NCI-H446 treated with DMSO at 0.1 percent for 48 hours (cell line): ENCODE measurements at places on chromosomes 7 and 10.

DNA sequence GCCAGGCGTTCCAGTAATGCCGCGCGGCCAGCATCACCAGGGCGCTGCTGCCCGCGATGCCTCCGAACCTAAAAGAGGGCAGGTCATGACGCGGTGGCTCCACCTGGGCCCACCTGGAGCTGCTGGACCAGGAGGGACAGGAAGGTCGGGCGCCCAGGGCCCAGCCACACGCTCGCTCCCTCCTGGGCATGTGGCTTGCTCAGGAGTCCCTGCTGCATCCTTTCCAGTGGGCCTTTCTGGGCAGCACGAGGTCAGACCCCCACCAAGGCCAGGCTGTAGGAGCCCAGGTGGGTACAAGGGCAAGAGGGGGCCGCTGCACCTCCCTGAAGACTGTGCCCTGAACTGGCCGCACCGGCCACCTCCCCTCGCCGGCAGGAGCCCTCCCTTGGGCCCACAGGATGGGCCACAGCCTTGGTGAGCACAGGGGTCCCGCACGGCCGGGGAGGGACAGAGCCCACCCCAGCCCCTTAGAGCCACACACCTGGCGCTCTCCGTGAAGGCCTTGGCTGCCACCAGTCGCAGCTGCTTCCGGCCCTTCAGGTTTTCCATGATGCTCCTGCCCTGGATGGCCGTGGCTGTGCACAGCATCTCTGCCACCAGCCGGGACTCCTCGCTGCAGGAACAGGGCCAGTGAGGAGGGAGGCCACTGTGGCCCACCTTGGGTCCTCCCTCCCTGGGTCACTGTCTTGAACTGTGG lies 43.2 kb downstream of the CFAP46 start:
- DNase-seq: no peak

- no peak for DNase-seq
These were observed 211.9 kb upstream of the SHH start for GRCh38 chr7:156024201-156024600.

- DNase-seq: no peak
These were observed 14.9 kb downstream of the MAD1L1 start for GRCh38 chr7:2217716-2218443.

GRCh38 chr7:20722941-20723340 lies 63.7 kb downstream of the SP8 start:
- DNase-seq: no peak

DNA sequence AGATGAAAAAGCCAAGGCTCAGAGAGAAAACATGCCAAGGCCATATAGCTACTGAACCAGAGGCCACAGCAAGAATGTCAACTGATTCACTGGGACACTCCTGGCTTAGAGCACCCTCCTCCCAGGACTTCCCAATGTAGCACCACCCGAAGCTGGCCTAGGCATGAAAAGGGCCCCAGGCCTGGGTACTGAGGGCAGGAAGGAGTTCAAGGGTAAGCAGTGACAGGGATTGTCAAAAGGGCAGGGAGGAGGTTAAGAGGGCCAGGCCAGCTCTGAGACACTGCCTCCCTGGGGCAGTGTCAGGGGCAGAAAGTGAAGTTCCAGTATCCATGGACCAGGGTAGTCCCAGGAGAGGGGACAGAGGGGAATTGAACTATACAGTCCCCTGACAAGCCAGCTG lies 57.8 kb downstream of the FRMPD2 start:
- DNase-seq: no peak

DNA sequence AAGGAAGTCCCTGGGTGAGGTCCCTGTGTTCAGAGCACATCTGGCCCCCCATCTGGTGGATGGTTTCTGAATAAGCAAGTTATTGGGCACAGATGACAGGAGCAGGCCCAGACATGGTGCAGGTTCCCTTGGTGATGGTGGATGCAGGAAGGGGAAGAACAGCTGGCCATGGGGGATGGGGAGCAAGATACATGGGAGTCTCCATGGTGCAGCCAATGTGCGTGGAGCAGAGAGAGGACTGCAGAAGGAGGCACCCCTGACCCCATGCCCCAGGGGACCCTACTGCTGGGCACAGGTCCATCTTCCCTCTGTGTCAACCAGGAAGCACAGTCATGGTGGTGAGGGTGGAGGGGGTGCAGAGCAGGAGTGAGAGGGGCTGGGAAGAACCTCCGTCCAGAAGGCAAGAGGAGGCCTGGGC lies 43.8 kb upstream of the RABGEF1 start:
- DNase-seq: peak; percentile 53

DNA sequence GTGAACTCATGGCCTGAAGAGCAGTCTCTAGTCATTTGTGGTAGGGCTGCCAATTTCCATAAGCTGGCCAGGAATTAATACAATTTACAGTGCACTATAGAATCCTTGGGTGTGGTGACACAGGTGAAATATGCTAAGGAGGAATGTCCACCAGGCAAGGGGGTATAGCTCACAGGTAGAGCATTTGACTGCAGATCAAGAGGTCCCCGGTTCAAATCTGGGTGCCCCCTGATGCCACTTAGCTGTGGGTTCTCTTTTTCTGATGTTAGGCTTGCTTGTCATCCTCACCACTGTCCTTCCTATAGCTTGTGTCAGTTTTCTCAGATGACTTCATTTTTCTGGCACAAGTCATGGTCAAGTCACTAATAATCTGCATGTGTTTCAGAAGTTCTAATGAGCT lies 108.7 kb downstream of the ZNF467 start:
- DNase-seq: no peak

DNA sequence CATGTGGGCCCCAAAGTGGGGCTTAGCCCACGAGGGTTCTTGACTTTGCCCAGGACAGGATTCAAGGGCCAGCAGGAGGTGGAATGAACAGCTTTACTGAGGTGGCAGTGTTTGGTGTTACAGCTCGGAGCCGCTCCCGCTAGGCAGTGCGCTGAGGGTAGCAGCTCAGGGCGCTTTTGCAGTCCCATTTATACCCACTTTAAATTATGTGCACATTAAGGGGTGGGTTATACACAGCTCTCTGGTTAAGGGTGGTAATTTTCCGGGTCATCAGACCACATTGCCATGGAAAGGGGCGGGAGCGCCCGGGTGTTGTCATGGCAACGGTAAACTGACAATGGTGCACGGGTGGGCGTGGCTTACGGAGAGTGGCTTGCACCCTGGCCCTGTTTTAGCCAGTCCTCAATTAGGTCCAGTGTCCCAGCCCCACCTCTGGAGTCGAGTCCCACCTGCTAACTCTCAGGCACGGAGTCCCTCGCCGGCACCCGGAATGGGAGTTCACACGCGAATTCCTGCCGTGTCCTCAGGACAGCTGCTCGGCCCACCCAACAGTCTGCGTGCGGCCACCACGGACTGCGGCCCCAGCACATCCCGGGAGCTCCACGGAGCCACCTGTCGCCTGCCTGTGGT lies 58.2 kb upstream of the PDGFA start:
- no peak for DNase-seq

GRCh38 chr7:43589728-43590127 lies 6.8 kb downstream of the STK17A start:
- DNase-seq: no peak

DNA sequence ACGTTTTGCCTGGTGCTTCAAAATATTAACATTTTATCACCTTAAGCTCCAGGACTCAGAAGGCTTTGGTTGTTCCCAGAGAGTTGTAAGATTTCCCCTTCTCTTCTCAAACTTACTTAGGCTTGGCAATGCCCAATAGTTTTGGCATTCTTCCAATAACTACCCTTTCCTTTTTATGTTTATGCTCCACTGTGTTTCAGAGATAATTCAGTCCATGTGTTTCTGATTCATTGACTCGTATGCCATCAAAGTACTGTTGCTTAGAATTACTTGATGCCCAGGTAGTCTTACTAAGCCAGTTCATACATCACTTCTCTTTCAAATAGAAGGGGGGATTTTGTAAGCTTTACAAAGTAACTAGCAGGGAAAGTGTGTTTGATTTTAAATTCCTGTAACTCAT lies 66.6 kb downstream of the AGMO start:
- peak; percentile 33 for DNase-seq
